Activated CD4-positive, alpha-beta T cell treated with anti-CD3 and anti-CD28 coated beads for 4 hours (primary cell): ENCODE measurements at places on chromosomes 7 and 10.
A peak's percentile ranks its signal among the peaks of the same experiment; 100 is the strongest.

- no peak for DNase-seq
Measured at GRCh38 chr10:118950190-118950680, 79.3 kb upstream of the NANOS1 start.

GRCh38 chr10:131391936-131392335 lies 80.4 kb upstream of the TCERG1L start:
- no peak for DNase-seq

- DNase-seq, result no peak
Measured at GRCh38 chr7:137772748-137773147, 74.0 kb downstream of the DGKI start.

DNA sequence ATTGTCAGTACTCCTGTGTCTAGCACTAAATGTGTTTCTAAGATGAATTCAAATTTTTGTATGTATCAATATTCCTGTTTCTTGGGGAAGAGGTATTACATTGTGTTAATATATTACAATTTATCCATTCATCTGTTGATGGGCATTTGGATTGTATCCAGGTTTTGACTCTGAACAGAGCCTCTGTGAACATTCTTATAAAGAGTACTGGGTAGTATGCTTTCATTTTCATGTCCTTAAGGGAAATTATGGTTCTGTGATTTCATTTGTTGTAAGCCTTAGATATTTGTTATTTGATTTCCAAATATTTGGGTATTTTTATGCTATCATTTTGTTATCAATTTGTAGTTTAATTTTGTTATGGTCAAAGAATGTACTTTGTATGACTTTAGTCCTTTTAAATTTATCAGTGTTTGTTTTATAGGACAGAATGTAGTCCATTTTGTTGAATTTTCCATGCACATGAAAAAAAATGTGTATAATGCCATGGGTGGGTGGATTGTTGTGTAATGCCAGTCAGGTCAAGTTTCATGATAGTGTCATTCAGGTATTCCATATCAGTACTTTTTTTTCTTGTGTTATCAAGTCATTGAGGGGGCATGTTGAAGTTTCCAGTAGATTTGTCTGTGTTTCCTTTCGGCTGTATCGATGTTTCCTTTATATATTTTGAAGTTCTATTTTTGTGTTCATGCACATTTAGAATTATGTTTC lies 38.4 kb downstream of the STAM start:
- DNase-seq, result no peak

GRCh38 chr7:151429560-151430331 lies 10.2 kb downstream of the CRYGN start:
- peak; percentile 32 for DNase-seq

DNA sequence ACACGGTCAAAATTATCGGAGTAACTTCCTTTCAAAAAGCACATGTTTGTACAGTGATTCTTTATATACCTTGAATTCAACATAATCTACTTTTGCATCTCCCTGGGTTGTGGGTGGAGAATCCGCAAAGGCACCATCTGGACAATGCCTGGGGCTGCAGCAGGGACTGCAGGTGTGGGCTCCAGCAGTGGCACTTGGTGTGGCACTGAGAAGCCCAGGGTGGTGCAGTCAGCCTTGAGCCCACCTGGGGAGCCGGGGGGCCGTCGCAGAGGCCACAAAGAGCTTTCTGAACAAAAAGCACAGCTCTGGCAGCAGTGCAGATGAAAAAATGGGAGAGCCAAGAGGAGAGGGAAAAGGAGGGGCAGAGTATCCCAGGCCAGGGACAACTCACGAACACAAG lies 22.2 kb downstream of the PARD3 start:
- DNase-seq, result no peak
